SJSA1 (cell line): ENCODE measurements at places on chromosomes 1 and 21. TPM values are rescaled to one million over a fixed set of nuclear protein-coding genes. Genes with fewer than 3 reads are reported as not detected.

S100A10 gene
- 90.2 and 151 TPM in 2 replicates for total RNA-seq

- no peak for DNase-seq
Observed at GRCh38 chr1:205785446-205785845, 10.2 kb upstream of the RAB29 start.

GRCh38 chr1:111955755-111956154, 33.7 kb downstream of the KCND3 start:
- no peak for DNase-seq

DNA sequence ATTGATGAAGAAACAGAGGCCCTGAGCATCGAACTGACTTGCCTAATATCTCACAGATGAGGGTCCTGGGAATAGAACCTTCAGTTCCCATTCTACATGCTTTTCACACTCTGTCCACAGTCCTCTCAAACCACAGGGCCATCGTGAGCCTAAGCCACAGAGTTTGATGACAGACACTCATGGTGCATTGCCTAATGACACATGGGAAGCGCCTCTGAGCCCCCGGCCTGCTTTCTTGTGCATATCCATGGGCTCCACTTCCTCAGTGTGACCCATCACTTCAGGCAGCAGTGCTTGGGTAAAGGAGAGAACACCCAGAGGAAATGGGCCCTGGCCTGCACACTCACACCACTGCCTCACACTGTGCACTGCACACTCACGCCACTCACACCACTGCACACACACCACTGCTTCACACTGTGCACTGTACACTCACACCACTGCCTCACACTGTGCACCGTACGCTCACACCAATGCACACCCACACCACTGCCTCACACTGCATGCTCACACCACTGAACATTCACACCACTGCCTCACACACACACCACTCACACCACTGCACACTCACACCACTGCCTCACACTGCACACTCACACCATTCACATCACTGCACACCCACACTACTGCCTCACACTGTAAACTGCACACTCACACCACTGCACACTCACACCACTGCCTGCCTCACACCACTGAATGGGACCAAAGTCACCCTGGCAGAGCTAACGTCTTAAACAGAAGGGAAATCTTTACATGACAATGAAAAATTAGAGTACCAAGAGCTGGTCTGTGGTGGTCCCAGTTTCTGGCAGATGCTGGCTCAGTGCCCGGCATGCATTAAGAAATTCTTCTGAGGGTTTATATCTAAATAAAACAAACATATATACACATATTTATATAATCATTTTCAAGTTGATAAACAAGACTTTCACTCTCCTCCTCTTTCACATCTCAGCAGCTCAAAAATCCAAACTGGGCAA, 53.0 kb downstream of the KANK4 start:
- no peak for DNase-seq

DNA sequence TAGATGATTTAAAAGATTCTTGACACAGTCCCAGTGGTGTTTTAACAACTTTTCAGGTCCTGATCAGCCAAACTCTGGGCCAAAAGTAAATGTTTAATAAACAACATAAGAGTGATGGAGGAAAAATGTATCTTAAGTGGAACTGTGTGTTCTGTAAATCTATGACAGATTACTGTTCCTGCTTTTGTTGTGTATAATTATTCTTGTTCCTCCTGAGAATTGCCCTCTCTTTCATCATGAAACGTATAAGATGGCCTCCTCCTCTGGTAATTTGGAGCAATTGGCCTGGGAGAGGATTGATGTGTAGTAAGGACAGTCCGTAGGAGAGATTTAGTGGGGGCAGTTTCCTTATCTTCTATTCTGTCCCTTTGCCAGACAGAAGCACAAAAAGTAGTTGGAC, 34.5 kb downstream of the GALNT2 start:
- DNase-seq = no peak

DNA sequence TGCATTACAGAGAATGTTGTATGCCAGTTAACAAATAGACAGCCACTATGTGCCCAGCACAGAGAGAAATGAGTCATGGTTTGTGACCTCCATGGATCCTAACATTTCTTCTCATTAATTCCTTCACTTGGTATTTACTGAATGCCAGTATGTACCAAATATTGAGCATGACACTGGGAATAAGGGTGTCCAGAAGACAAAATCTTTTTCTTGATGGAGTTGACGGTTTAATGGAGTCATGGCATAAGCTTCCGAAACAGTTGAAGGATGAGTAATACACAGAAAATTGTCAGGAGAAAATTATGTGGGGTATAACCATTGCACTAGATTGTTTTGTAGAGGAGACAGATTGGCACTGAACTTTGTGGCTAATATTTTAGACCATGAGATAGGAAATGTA, 36.9 kb downstream of the PTGFR start:
- DNase-seq = no peak

PCP4L1 gene
- not detected in 2 replicates for total RNA-seq
